ENCODE measurements at places on chromosomes 2 and 18.

GRCh38 chr2:176170602-176171305 lies 13.6 kb downstream of the HOXD3 start:
- no peak for DNase-seq

- no peak for DNase-seq
Observed at GRCh38 chr2:240425697-240426096, 9.8 kb upstream of the GPC1 start.

GRCh38 chr2:227613272-227613660 lies 1.4 kb downstream of the SCYGR3 start:
- no peak for DNase-seq

DNA sequence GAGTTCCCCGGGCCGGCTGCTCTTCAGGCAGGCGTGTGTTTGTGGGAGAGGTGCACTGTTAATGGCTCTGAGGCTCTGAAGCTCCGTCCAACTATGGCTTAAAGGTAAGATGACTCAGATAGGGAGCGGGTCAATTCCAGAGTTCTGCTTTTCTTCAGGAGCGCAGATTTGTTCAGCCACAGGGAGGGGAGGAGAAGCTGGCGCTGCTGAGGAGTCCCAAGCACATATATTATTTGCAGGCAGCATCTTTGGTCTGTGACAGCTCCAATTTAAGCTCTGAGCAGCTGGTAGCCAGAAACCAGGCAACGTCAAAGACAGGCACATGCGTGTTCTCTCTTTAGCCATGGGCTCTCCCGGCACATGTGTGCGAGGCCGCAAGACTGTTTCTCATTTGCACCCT lies 229.2 kb downstream of the BCL2 start:
- no peak for DNase-seq

- DNase-seq, result no peak
Observed at GRCh38 chr2:48227617-48228344, 302.2 kb upstream of the STON1 start.

DNA sequence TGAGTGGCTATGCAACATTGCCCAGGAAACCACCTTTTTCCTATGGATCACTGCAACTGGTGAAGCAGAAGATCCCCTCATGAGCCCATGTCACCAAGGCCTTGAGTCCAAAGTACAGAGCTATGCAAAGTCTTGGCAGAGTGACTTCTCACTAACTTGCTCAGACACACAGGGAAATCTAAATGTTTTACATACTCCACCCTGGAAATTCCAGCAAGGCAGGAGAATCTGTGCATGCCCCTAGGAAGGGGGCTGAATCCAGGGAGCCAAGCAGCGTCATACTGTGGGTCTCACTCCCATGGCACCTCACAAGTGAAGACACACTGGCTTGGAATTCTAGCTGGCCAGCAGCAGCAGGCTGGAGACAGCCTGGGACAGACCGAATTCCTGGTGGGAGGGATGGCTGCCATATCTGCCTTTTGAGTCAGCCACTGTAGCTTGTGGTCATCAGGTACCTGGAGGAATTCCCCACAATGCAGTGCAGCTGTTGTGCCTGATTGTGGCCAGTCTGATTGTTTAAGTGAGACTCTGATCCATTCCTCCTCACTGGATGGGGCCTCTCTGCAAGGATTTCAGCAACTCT lies 1817.4 kb downstream of the SUCLG1 start:
- DNase-seq, result no peak

- DNase-seq, result no peak
Observed at GRCh38 chr2:181464966-181465365, 7.8 kb downstream of the ITGA4 start.

DNA sequence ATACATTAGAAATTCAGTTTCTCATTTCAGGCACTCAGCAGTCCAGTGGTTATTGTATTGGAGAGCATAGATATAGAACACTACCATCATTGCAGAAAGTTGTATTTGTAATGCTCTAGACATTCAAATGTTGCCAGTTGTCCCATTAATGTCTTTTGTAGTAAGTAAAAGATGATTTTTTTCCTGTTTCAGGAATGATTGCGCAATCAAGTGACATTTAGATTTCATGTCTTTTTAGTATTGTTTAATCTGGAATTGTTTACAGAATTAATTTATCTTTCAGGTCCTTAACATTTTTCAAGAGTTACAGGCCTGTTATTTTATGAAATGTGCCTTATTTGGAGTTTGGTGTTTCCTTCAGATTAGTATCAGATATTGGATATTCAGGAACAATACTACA lies 134.7 kb downstream of the MSTN start:
- DNase-seq, result no peak

DNA sequence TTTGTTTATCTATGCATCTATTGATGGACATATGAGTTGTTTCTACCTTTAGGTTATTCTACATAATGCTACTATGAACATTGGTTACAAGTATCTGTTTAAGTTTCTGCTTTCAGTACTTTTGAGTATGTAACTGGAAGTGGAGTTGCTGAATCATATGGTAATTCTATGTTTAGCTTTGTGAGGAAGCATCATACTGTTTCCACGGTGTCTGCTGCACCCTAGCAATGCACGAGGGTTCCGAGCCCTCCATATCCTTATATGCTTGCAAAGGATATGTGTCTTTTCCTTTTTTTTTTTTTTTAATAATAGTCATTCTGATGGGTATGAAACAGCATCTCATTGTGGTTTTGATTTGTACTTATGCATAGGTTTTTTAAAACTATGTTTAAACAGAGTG lies 83.7 kb downstream of the FMNL2 start:
- DNase-seq, result no peak

DNA sequence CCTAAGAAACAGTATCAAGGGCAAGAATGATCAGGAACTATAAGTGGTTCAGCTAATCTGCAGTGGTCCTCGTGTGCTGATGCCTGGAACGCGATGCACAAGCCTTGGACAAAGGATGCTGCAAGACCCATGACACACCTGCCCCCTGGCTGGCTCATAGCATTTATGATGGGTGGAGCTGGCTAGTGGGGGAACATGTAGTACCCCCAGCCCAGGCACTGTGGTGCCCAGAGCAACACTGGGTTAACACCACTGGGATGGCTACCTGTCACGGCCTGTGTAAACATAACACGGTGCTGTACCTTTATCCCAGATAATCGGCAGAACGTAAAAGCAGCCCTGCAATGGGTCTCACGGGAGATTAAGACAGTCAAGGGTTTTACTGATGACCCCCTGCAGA lies 60.3 kb upstream of the PEX13 start:
- no peak for DNase-seq

DNA sequence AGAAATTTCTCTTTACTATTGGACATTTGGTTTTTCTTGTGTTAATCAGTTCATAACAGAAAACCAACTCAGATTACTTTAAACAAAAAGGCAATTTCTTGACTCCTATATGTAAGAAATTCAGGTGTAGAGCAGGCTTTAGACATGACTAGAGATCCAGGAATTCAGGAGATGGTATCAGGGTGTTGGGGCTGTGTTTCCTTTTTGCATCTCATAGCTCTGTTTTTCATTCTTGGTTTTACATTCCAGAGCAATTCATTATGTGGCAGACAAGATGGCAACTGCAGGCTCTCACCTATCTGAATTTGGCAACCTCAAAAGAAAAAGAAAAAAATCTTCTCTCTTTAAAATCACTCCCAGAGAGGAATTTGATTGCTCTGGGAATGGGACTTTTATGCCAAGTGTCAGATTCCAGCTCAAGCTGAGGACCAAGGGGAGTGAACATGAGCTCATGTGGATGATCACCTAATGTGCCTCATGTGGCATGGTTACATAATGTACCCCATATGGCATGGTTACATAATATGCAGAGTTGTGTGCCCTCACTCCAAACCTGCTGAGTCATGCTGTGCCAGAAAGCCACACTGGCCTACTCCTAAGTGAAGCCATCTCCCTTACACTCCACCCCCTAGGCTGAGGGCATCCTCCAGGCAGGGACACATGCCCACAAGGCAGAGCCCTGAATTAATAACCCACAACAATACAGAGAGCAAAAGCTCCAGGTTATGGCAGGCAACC lies 282.7 kb downstream of the MBD2 start:
- DNase-seq, result no peak

GRCh38 chr2:29235411-29235810 lies 120.2 kb downstream of the CLIP4 start:
- DNase-seq, result no peak

GRCh38 chr18:78239090-78239457 lies 740.5 kb upstream of the SALL3 start:
- DNase-seq, result no peak

- DNase-seq, result no peak
Observed at GRCh38 chr18:12944709-12945108, 3.1 kb upstream of the SEH1L start.

GRCh38 chr2:47070920-47071824 lies 83.9 kb downstream of the STPG4 start:
- no peak for DNase-seq

DNA sequence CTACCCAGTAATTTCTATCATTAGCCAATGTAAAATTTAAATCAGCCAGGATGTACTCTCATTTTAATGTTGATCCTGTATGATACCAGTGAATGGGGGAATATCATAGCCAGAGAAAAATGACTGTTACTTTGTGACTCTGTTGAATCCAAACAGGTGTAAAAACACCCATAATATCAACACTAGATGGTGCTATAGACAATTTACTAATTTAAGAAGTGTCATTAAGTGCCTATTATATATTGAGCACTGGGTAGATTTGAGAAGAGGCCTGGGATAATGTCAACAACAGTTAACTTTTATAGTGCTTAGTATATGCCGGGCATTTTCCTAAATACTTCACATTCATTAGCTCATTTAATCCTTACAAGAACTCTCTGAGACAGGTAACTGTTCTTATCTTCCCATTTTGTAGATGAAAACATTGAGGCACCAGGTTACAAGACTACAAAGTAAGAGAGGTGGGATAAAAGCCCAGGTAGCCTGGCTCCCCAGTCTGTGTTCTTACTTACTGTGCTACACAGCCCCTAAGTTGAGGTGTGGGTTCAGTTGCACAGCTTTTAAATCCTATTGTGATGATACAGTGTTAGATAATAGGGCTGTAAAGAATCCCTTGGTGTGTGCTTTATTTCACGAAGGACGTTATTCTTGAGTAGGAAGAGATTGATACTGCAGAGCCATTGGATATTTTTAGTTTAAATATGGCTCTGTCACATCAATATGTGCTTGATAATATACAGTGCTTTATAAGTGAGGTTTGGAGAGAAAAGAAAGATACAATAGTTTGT lies 325.5 kb downstream of the AGPS start:
- DNase-seq, result no peak

- no peak for DNase-seq
Observed at GRCh38 chr2:237711458-237712150, 84.2 kb downstream of the LRRFIP1 start.

GRCh38 chr2:7758073-7758759 lies 841.0 kb downstream of the RNF144A start:
- DNase-seq, result no peak

DNA sequence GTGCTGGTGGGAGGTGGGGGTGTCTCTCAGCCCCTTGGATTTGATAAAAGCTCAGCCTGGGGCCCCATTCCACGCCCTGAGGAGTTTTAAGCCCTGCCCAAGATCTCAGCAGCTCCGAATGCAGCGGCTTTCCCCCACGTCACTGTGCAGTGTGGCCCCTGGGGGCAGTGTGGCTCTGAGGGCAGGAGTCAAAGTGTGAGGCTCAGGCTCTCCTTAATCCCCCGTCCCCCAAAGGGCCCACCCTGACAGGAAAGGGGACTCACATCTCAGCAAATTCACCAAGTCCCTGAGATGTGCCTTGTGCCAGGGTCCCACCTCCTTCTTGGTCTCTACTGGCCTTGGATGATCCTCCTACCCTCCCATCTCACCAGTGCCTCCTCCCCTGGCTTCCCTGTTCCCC lies 25.2 kb downstream of the NPPC start:
- no peak for DNase-seq

- DNase-seq, result no peak
Observed at GRCh38 chr2:237319887-237320286, 94.1 kb downstream of the COL6A3 start.

DNA sequence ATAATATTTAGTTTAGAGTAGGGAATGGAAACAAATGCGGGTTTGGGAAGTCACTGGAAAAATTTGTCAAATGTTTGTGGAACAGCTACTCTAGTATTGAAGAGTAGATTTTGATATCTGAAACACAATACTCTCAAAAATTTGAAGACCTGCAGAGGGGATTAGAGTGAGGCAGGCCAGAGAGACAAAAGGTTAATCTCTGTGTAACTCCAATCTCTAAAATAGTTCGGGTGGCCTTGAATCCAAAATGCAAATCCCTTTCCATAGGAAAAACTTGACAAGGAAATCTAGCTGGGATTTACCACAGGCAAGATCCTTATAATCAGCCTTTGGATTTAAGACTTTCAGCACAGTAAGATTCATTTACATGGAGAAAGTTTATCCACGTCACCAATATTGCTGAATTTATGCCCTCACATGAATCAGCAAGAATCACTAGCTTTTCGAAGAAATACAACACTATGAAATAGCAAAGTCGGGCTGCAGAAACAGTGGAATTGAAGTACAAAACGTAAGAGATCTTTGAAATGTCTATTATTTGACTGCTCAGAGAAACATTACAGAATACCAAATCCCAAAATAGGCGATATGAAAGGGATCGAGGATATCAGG lies 423.7 kb upstream of the ZNF804A start:
- DNase-seq, result no peak

DNA sequence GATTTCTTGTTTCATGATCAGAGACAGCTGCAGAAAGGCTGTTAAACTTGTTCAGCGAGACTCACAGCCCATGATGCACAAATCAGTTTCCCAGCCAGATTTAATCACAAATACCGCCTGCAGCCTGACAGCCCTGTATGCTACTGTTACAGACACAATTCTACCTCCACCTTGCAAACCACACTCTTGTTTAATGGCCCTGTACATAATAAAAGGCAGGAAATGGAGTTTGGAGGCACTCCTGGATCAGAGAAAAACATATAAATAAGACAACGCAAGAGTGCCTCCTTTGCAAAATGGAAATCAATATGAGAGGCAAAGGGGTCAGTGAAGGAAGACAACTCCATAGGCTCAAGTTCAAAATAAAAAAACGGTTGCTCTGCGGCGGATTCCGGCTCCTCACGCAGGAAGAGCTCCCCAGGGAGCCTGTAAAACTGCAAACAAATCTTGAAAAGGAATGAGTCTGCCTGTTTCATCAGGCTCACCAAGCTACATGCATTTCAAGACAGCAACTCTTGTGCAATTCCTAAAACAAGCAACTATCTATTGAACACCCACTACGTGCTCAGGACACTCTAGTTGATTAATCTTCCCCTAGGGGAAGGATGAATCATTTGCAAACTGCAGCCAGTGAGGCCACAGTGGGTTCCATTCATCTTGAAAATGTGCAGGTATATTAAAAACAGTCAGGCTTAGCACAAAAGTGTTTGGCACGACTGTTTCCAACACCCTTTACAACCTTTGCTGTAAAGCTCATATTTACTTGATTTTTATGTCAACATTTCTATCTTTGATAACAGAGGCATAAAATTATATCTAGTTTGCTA lies 37.5 kb downstream of the TBC1D8 start:
- DNase-seq, result no peak

DNA sequence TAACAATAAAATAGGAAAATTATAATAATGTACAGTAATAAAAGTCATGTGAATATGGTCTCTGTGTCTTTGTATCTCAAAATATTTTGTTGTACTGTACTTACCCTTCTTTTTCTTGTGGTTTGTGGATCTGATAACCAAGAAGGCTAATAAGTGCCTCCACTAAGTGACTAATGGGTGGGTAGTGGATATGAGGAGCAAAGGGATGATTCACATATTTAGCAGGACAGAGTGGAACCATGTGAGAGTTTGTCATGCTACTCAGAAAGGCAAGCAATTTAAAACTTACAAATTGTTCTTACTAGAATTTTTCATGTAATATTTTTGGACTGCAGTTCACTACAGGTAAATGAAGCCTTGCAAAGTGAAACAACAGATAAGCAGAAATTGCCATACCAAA lies 1241.2 kb upstream of the CDH2 start:
- DNase-seq, result no peak

Measured in cortex of kidney (tissue), 1 donor.